ENCODE measurements at places on chromosomes 11 and 22. TPM values are rescaled to one million over a fixed set of nuclear protein-coding genes. Genes with fewer than 3 reads are reported as not detected.

GRCh38 chr22:33823552-33823951 is 96.7 kb downstream of the LARGE1 start:
- DNase-seq, result no peak

PNPLA5 gene
- not detected for total RNA-seq

DNA sequence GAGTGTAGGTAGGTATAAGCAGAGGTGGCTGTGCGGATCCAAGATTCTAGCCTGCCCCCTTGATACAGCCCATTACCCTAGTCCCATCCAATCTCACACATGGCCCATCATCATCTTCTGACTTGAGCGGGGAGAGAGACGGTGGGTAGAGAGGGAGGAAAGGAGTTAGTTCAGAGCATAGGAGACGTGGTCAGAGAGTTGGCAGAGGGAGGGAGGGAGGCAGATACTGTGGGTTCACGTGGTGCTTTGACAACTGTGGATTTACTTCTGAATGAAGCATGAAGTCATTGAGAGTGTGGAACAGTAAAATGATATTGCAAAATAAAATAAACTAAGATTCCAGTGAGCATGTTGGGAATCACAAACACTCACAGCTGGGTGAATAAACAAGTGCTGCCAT is 31.4 kb upstream of the VPREB1 start:
- no peak for DNase-seq

CCDC157 gene
- total RNA-seq, result 2.3 TPM

- no peak for DNase-seq
Observed at GRCh38 chr22:23387827-23388516, 192.1 kb downstream of the IGLL1 start.

APLNR gene
- 3.5 TPM for total RNA-seq

DNA sequence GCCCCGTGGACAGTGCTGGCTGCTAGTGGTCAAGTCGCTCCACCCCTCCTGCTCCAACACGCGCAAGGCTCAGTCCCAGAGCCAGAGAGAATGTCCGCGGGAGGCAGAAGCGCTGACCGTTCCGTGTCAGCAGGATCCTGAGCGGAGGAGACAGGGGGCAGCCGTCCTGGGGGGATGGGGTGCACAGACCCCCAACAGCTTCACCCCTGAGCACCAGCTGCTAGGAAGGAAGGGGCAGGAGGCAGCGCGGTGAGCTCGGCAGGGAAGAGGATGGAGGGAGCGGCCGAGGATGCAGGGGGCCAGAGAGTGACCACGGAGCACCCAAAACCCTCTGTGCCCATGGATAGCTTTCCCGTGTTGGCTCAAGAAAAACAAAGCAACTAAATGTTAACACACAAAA is 6.4 kb upstream of the TTLL8 start:
- DNase-seq, result no peak

KCNJ11 gene
- 2.1 TPM for total RNA-seq

DNA sequence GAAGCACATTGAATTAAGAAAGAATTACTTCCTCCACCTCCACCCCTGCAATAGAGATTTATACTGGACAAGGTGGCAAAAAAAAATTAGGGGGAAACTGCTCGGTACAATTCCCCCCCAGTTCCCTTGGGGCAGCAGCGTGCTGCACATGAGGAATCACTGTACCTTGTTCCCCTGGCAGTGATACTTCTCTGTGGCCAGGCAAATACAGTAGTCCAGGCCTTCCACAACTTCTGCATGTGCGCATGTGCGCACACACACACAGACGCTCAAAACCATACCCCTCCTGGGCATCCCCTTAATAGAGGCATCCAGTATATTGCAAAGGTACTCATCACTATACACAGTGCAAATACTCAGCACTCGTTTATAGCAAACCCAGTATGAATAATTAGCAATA is 68.9 kb downstream of the ARFGAP2 start:
- DNase-seq, result no peak

CCDC89 gene
- total RNA-seq, result 4.3 TPM

DNA sequence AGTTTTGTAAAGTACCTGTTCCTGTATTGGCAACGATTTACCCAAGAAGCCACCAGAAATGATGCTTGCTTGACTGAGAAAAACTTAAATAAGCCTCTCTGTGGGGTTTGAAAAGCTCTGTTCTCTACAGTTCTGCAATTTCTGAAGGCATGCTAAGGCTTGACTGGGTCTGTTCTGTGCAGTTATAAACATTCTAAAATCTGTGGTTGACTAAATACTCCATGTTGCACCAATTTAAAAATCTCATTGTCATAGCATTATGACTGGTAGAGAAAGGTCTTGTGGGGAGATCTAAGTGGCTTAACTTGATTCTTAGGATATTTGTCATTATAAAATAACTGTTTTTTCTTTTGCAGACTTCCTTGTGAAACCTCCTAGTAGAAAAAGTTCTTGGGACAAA is 73.7 kb downstream of the MTMR3 start:
- no peak for DNase-seq

- DNase-seq, result no peak
Observed at GRCh38 chr11:76641905-76642304, 28.6 kb downstream of the LRRC32 start.

DNA sequence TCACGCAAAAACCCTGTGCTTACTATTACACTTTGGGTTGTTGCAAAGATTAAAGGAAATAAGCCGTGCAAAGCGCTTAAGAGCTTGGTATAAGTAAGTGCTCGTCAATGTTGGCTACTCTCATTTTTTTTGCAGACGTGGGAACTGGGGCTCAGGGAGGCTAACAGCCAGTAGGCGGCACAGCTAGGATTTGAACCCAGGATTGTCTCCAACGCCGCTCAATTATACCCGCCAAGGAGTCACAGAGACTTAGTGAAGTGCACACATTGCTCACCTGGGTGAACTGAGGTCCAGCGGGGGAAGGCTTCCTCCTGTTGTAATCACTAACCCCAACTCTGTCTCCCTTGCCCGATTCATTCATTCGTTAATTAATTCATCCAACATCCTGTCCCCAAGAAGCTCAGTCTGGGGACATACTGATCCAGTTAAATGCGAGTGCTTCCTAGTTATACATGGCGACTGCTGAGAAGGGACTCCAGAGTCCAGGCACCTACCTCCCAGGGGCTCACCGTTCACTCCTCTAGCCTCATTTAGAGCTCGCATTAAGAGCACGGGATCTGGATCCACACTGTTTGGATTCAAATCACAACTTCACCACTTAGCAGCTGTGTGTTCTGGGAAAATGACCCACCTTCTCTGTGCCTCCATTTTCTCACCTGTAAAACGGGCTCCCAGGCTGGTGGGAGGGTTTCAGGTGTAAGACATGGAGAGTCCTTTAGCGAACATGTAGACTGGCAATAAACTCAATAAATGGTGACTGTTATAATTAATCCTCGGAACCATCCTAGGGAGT is 838 bp upstream of the MTFP1 start:
- peak; percentile 26 for DNase-seq

DNA sequence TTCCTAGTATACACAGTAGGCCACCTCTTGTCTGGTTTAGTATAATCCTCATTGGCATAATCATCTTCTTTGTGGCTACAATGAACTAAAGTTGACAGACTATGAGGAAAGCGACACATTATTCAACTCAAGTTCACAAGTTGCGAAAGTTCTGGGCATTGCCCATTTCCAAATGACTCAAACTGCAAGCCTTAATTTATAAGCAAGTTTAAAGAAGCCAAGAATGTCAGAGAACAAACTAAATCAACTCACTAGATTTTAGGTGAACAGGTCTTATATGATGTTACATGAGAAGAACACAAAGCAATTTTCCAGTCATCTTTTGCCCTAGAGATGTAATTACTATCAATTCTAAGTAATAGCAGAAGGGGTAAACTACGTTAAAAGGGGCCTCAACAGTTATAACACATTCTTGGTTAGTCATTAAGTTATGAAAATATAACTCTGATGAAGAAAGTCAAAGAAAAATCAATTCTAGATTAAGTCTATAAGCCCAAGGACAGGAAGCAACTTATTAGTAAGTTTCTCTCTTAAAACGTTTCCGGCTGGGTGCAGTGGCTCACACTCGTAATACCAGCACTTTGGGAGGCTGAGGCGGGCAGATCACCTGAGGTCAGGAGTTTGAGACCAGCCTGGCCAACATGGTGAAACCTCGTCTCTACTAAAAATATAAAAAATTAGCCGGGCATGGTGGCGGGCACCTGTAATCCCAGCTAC is 21.5 kb downstream of the PICALM start:
- no peak for DNase-seq

GRCh38 chr11:79670882-79671281 is 230.1 kb upstream of the TENM4 start:
- DNase-seq, result no peak

OR52I2 gene
- not detected for total RNA-seq

DNA sequence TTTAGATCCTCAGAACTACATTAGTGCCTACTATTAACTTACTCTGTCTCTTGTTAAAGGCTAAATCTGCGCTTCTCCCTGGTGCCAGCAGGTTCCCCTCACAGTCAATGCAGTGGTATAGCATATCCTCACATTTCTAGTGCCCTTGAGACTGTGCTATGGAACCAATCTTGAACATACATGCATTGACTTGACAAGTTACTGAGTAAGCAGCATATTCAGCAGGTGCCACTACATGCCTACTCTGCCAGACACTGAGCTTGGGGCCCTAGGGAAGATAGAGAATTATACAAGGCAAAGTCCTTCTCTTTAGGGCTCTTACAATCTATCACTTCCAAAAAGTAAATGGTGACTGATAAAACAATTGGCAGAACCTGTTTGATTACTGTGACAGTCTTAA is 3.2 kb downstream of the FUT4 start:
- DNase-seq, result peak; percentile 47

TSSC4 gene
- total RNA-seq, result 40.4 TPM

OR10G8 gene
- not detected for total RNA-seq

- no peak for DNase-seq
Observed at GRCh38 chr22:49626361-49627216, 201.1 kb downstream of the BRD1 start.

DNA sequence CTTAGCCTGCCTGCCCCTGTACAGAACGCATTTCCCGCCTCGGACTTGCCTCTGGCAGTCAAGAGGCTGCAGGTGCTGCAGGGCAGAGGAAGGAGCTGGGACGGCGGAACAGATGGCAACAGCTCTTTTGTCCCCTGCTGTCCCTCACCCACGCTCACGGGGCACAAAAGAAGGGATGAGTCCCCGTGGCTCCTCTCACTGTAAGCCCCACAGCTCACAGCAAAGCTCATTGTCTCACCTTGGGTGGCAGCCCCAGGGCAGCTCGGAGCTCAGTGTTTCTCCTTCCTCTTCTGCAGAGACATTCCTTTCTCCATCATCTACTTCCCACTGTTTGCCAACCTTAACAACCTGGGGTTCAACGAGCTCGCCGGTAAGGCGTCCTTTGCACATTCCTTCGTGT is 24.3 kb downstream of the SLC25A18 start:
- no peak for DNase-seq

ALG8 gene
- total RNA-seq, result 29.0 TPM

CDON gene
- total RNA-seq, result 2.9 TPM

- no peak for DNase-seq
Observed at GRCh38 chr11:122791836-122792235, 46.5 kb upstream of the CRTAM start.

CDC42BPG gene
- total RNA-seq, result 45.5 TPM

GRCh38 chr11:62921201-62921572 is at the start of gene CHRM1:
Gene CHRM1 (minus strand): TSS chr11:62921363. CDS start chr11:62911100, 10,263 bp downstream.
- DNase-seq, result peak; percentile 37

GRCh38 chr11:86790195-86790725 is 10.1 kb upstream of the PRSS23 start:
- DNase-seq, result no peak

MMP8 gene
- not detected for total RNA-seq

DNA sequence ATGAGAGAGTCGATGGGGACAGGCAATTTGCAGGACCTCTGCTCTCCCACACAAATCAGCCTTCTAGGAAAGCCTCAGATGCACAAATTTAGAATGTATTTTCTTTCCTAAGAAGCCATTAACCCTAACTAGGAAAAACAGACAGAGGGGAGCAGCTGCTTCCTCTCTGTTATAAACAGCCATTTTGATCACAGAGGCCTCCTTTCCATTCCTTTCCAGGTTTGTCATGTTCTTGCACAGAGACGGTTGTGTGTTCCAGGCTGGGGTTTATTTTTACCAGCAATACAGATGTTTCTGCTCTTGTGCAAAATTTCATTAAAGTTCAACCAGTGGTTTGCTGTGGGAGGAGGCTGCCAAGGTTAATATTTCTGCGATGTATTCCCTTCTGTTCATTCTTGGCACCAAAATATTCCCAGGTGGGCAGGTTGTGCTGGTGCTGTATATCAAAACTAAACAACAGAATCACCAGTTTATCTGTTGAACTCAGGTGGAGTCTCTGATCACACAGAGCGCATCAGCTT is 90.2 kb downstream of the NAV2 start:
- no peak for DNase-seq

DNA sequence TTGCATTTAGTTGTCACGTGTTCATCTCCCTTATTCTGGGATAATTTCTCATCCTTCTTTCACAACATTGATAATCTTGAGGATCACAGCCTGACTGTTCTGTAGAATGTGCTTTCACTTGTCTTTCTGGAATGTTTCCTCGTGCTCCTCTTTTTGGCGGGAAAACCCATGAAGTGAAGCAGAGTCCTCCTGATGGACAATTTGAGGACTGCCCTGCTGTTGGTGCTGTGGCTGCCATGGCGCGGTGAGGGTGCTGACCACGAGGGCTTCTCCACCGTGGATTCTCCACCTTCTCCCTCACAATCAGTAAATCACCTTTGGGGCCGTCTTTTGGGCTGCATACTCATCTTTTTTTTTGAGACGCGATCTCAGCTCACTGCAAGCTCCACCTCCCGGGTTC is 946.9 kb downstream of the BRD1 start:
- DNase-seq, result no peak

GRCh38 chr11:80109652-80110051 is 668.8 kb upstream of the TENM4 start:
- no peak for DNase-seq

- DNase-seq, result no peak
Observed at GRCh38 chr11:120236169-120237107, 3.5 kb upstream of the POU2F3 start.

DNA sequence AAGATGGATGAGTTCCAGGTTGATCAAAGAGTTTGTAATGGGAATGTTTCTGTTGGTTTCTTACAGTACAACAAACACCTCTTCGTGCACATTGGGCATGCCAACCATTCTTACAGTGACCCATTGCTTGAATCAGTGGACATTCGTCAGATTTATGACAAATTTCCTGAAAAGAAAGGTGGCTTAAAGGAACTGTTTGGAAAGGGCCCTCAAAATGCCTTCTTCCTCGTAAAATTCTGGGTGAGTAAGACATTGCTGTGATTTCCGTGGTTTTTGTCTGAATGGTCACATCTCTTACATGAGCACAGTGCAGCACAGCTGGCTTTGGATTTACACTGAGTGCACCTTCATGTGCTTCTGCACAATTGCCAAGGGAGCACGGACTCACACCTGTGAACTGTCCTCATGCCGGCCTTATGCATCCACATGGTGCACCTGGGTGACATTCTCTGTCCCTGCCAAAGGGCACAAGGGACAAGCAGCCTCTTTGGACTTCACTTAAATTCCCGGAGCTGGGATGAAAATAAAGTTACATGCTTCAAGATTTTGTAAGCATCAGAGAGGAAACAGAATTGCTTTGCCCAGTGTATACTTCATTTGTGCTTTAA is 107.1 kb upstream of the RASSF10 start:
- DNase-seq, result no peak

DNA sequence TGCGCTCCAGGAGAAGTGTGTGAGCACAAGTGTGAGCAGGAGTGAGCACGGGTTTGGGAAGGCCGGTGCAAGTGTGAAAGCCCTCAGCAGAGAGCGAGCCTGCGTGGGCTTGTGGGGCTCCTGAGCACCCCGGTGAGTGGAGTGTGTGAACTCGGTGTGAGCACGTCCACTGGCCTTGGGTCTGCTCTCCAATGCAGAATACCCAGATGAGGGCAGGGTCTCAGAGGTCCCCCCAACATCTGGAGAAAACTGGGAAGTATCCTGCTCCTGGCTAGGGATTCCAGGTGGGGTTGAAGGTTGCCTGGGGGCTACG is 1.2 kb downstream of the ESRRA start:
- no peak for DNase-seq

All from left colon (tissue), 2 donors.